ENCODE measurements at places on chromosomes 6 and 20.
A peak's percentile ranks its signal among the peaks of the same experiment; 100 is the strongest.

DNA sequence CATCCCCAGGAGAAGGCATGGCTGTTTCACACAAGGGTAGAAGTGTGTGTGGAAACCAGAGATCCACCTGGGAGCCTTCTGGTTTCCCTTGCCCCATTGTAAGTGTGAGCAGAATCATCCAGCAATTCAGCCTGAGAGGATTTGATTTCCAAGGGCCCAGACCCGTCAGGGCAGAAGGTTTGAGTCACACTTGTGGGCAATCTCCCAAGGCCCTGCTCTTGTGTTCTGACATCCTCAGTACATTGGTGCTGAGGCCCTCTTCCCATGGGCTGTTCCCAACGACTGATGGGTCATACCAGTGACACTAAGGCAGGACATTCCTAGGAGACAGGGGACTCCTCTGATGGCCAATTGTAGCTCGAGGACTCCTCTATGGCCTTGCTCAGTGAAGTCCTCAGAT lies 58.2 kb upstream of the POLR1H start:
- no peaks in the 10 kb centered on the region for H3K36me3 ChIP-seq
- H3K4me3 ChIP-seq: no peak overlapping the region
- peaks cover 28% of the 10 kb centered on the region for H3K27me3 ChIP-seq
- H3K27ac ChIP-seq: no peak overlapping the region
- no peaks in the 10 kb centered on the region for H3K4me1 ChIP-seq

DNA sequence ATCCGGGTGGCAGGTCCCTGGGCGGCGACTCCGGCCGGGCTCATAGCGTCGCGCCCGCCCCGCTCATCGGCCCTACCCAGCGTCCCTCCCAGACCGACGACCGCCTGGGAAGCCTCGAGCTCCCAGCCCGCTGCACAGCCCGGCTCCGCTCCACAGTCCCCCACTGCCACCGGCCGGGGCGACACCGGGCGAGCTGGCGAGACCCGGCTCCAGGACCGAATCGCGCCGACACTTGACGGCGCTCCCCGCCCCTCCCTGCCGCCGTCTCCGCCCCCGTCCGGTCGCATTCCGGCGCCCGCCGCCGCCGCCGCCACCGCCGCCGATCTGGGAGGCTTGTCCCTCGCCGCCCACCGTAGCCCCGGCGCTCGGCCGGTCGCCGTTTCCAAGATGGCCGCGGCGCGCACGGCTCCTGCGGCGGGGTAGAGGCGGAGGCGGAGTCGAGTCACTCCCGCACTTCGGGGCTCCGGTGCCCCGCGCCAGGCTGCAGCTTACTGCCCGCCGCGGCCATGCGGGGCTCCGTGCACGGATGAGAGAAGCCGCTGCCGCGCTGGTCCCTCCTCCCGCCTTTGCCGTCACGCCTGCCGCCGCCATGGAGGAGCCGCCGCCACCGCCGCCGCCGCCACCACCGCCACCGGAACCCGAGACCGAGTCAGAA lies at the start of gene MAP3K4:
Gene MAP3K4, plus strand, starts transcription at position 364 of the 655 bp plus-strand sequence. Its CDS starts 163 bp downstream, at position 527.
- H3K27me3 ChIP-seq: no peaks in the 10 kb centered on the region
- DNase-seq: peak; percentile 63
- peaks cover 8% of the 10 kb centered on the region for H3K4me1 ChIP-seq
- peak within 1 kb of the TSS; percentile 86 for H3K27ac ChIP-seq
- H3K4me3 ChIP-seq: peak within 1 kb of the TSS; percentile 76

DNA sequence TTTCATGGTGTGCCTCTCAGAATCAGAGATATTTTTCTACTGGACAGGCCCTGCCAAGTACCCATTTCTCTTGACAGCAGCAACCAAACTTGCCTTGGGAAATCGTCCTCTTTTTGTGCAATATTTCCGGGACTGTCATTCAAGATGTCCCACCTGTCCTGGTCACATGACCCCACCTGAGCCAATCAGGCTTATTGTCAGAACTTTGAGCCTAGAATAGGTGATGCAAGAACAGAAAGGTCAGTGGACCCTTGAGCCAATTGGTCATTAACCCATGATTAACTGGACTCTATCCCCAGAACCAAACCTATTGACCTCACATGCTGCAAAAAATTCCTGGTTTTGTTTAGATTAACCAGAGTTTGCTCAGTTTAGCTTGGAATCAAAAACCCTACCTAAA lies 108.3 kb upstream of the TOP1 start:
- no peak overlapping the region for H3K4me3 ChIP-seq
- no peaks in the 10 kb centered on the region for H3K36me3 ChIP-seq
- H3K27ac ChIP-seq: no peak overlapping the region
- no peaks in the 10 kb centered on the region for H3K27me3 ChIP-seq
- H3K4me1 ChIP-seq: no peaks in the 10 kb centered on the region

GRCh38 chr6:17585766-17586490 lies 14.2 kb upstream of the FAM8A1 start:
- no peak for DNase-seq
- H3K27ac ChIP-seq: no peak overlapping the region
- no peaks in the 10 kb centered on the region for H3K36me3 ChIP-seq
- H3K4me1 ChIP-seq: peaks cover 12% of the 10 kb centered on the region

DNA sequence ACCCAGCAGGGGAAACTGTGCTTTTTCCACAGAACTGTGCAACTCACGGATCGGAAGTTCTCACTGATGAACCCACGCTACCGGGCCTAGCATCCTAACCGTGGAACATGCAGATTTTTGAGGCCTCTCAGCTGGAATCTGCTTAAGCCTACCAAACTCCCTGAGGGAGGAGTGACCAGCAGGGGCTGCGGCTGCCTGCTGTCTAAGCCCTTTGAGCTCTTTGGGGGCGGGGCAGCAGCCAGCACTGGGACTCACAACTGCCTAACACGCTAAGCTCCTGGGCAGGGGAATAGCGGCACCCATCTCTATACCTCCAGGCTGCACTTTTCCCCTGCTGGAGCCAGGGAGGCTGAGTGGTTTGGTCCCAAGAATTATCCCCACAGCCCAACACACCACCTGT lies 20.4 kb upstream of the METTL24 start:
- H3K27me3 ChIP-seq: no peaks in the 10 kb centered on the region
- no peak for DNase-seq
- no peaks in the 10 kb centered on the region for H3K36me3 ChIP-seq
- H3K4me1 ChIP-seq: no peaks in the 10 kb centered on the region
- no peak overlapping the region for H3K27ac ChIP-seq
- no peak overlapping the region for H3K4me3 ChIP-seq

DNA sequence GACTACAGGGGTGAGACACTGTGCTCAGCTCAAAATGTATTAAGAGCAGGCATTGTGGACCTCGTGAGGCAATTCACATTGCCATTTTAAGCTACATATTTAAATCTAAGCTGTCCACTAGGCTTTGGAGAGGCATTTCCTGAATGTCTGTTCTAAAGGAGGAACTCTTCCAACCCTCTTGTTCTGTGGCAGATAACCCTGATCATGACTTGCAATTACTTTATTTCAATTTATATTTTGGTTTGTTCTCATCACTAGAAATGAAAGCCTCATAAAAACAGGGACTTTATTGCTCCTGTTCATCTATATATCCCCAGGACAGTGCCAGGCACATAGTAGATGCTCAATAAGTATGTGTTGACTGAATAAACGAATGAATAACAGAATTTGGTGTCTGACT lies 84.0 kb upstream of the SALL4 start:
- no peak overlapping the region for H3K4me3 ChIP-seq
- H3K4me1 ChIP-seq: no peaks in the 10 kb centered on the region
- H3K27ac ChIP-seq: no peak overlapping the region

DNA sequence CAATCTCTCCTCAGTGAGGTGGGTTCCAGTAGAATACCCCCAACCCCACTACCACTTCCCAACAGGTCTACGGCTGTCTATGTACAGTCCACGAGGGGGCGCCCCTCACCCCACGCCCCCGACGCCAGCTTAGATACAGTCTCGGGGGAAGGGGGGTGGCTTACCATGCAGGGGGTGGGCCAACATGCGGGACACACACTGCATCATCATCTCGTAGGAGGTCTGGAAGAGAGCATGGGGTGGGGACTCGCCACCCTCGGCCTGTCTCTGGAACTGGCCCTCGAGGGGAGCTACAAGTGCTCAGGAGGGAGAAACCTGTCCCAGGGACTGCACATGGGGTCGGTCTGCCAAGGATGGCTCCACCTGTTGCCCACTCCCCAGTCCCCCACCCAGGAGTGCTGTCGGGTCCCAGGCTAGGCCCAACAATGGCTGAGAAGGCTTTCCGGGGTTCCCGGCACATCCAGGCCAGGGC lies 8.5 kb downstream of the MTCH1 start:
- peaks cover 64% of the 10 kb centered on the region for H3K36me3 ChIP-seq
- no peak overlapping the region for H3K4me3 ChIP-seq
- peaks cover 4% of the 10 kb centered on the region for H3K4me1 ChIP-seq

DNA sequence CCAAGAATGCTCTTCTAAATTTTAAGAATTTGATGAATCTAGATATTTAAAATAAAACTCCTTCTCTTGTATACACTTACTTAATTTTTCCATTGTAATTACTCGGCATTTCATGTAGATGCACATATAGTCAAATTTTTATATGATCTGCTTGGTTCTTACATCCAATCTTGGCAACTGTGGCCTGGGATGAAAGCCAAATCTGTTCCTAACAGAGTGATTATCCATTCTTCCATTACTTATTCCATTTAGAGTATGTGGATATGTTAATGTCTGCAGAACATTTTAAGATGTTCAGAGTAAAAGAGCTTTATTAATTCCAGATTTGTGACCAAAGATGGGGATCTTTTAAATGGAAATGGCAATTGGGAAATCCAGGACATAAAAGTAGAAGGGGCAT lies 144.1 kb upstream of the PDE7B start:
- no peak overlapping the region for H3K4me3 ChIP-seq
- DNase-seq: no peak
- H3K4me1 ChIP-seq: no peaks in the 10 kb centered on the region
- no peaks in the 10 kb centered on the region for H3K27me3 ChIP-seq

- no peak overlapping the region for H3K27ac ChIP-seq
- H3K4me1 ChIP-seq: no peaks in the 10 kb centered on the region
- no peaks in the 10 kb centered on the region for H3K27me3 ChIP-seq
- H3K4me3 ChIP-seq: no peak overlapping the region
- peaks cover 64% of the 10 kb centered on the region for H3K36me3 ChIP-seq
These were observed 54.1 kb downstream of the MYH7B start for GRCh38 chr20:35009665-35010328.

- peak within 1 kb of the TSS; percentile 95 for H3K4me3 ChIP-seq
- H3K27me3 ChIP-seq: no peaks in the 10 kb centered on the region
- peak within 1 kb of the TSS; percentile 94 for H3K27ac ChIP-seq
- peak; percentile 91 for DNase-seq
- H3K36me3 ChIP-seq: peaks cover 3% of the 10 kb centered on the region
These were observed at the start of gene TMEM242 for GRCh38 chr6:157323255-157323965. Gene TMEM242, minus strand, starts transcription at chr6:157323519. Its CDS starts 20 bp downstream, at chr6:157323499.

DNA sequence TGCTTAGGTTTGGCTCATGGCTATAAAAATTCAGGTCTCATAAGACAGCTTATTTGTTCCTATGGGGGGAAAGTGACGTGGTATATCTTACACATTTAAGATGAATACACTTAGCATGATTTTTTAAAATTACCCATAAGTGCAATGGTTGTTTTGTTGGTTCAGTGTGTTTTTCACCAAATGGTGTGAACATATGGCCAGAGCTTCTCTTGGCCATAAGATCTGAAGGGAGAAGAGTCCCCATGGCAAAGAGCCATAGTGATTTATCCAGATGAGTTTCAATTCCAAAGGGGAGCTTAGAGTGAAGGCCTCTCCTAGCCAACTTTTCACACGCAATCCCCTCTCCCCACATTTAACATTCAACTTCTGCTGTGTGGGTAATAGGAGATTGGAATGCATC lies 107.6 kb downstream of the TMEM242 start:
- no peaks in the 10 kb centered on the region for H3K27me3 ChIP-seq
- H3K27ac ChIP-seq: no peak overlapping the region
- H3K36me3 ChIP-seq: no peaks in the 10 kb centered on the region
- no peak for DNase-seq
